Kidney capillary endothelial cell (primary cell): ENCODE measurements at places on chromosomes 2 and 18.
A peak's percentile ranks its signal among the peaks of the same experiment; 100 is the strongest.

- no peak for DNase-seq
Measured at GRCh38 chr2:159156834-159157233, 129.7 kb downstream of the WDSUB1 start.

DNA sequence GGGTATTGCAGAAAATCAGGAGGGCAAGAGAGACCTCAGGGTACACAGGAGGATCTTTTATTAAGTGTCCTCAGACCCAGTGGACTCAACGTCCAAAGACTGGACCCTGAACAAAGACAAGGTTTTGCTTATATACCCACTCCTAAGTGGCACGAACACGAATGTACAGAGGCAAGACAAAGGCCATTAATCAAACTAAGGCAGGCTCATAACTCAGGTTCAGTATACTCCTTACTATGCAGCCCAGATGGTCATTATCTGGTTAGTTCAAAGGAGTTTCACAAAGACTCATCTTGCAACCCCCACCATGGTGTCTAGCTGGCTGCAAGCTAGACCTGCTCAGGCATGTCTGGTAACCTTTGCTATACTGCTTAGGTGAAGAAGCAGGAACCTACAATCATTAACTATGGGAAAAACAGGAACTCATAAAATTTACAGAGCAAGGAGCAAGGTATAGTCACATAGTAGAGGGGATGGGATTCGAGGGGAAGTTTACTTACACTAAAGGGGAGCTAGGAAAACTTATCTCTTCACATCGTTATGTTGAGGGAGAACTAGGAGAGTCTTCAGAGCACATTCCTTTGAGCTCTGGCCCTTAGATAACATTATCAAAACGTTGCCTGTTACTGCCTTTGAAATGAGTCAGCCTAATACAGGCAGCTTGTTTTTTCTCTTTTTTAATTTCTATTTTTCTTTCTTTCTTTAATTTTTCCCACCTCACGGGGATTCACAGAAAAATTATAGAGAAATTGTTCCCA, 33.9 kb downstream of the SLC4A3 start:
- no peak for DNase-seq

DNA sequence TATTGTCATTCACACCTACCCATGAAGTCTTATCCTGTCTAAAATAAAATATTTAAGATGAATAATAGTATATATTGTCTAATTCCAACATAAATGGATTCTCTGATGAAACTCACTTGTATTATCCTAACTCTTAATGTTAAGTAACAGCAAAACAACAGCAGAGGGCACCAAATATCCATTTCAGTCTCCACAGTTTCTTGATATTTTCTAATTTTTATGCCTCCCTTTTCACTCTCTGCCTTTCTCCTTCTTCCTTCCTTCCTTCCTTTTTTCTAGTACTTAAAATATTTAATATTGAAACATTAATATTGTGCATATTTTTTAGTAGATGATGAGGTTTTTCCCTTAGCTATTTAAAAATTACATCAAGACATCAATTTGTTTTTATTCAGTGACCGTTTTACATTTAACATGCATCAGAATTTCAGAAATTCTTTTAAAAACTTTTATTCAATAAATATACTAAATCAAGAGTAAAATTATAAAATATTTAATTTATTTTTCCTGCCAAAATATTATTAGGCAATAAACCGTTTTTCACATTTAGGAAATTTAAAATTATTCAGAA, 97.6 kb downstream of the WDR7 start:
- peak; percentile 60 for DNase-seq

GRCh38 chr18:48991676-48992075, 40.9 kb upstream of the SMAD7 start:
- DNase-seq = no peak

- DNase-seq = no peak
Measured at GRCh38 chr18:45464619-45465018, 150.7 kb upstream of the SLC14A2 start.

DNA sequence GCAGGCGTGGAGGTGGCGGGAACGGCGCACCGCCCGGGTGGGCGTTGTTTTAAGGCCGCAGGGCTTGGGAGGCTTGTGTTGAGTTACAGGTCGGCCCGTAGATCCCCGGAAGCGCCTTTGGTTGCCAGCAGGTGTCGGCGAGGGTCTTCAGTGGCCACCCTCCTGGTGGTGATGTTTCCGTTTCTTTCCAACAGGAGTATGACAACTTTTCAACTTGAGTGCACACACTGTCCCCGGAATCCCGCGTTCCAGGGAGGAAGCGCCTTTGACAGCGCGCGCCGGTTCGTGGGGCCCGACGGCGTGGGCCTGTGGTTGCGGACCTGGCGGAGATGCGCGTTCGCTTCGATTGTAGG, 1.0 kb upstream of the HDAC4 start:
- peak; percentile 30 for DNase-seq

- no peak for DNase-seq
Measured at GRCh38 chr18:47287911-47288585, 36.6 kb upstream of the SKOR2 start.

- DNase-seq = no peak
Measured at GRCh38 chr2:8004250-8004681, 677.6 kb upstream of the ID2 start.

GRCh38 chr2:40265602-40266001, 186.3 kb downstream of the SLC8A1 start:
- no peak for DNase-seq

- DNase-seq = no peak
Measured at GRCh38 chr2:152563764-152564163, 153.5 kb downstream of the PRPF40A start.

- DNase-seq = no peak
Measured at GRCh38 chr2:124165698-124166097, 140.6 kb downstream of the CNTNAP5 start.

- no peak for DNase-seq
Measured at GRCh38 chr2:42614838-42615237, 46.4 kb downstream of the MTA3 start.

DNA sequence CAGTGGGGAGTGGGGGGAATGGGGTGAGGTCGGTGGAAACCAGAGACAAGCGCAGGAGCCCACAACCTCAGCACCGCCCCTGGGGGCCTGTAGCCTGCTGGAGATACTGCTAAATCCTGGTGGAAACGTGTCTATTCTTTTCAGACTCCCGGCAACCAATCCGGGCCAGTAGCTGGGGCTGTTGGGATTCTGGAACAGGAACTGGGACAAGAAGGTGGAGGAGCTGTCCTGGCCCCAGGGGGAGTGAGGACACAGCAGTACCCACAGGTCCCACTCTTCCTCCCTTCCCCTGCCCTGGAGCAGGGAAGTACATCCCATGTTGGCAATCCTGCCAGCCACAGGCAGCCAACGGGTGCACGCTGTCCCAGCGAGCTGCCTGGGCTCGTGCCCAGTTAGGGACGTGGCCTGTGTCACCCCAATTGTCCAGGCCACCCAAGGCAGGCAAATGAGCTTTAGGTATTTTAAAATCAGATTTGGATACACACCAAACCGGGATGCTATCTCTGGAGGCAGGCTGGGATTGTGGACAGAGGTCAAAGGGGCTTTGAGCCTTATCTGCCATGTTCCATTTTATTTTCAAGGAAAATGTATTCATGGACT, 51.8 kb downstream of the HS1BP3 start:
- DNase-seq = no peak

- DNase-seq = no peak
Measured at GRCh38 chr2:177970670-177971454, 101.7 kb downstream of the PDE11A start.

- DNase-seq = no peak
Measured at GRCh38 chr2:149383340-149383739, 53.0 kb downstream of the LYPD6 start.

DNA sequence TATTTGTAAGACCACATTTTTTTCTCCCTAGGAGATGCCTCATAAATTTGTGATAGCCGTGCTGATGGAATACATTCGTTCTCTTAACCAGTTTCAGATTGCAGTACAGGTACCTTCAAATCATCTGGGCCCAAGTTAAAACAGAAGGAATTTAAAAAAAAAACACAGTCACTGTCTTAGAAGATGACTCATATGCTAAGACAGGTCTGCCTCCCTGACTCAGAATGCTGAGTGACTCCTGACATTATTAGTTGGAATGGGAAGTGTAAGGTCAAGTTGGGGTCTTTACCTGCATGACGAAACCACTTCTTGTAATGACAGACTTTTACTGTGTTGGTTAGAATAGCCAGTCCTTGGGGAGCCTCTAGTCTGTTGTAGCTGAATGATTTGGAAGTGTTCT, 26.3 kb downstream of the RMC1 start:
- peak; percentile 50 for DNase-seq

DNA sequence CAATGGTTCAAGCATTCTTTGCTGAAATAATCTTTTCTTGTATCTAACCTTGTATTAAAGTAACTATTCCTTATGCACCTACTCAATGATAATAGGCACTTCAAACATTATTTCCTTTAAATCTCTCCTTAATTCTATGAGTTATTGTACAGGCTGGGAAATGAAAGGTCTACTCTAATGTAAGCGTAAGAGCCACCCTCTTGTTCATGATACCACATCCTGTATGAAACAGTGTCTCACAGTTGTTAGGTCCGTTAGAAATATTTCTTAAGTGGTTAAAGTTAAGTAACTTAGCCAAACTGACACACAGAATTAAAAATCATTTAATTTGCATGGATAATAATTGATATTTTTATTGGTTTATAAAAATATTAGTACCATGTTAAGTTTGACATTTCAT, 162.5 kb upstream of the RPRM start:
- DNase-seq = no peak

DNA sequence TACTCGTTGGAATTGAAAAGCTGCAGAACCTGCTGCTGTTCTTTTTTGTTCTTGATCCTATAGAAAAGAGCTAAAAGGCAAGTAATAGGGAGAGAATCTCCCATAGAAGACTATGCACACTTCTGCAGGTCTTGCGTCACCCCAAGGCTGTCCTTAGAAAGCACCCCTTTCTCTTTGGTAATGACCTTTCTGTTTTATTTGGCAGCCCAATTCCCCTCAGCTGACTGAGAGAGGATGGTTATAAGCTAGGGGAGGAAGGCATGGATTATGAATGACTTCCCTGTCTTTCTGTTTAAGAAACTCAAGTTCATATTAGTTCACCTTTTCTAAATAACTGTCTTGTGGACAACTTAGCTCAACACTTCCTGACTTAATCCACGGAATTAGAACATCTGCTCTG, 122.9 kb downstream of the TXNL1 start:
- no peak for DNase-seq

- DNase-seq = no peak
Measured at GRCh38 chr2:191049728-191050639, 36.0 kb upstream of the STAT1 start.

DNA sequence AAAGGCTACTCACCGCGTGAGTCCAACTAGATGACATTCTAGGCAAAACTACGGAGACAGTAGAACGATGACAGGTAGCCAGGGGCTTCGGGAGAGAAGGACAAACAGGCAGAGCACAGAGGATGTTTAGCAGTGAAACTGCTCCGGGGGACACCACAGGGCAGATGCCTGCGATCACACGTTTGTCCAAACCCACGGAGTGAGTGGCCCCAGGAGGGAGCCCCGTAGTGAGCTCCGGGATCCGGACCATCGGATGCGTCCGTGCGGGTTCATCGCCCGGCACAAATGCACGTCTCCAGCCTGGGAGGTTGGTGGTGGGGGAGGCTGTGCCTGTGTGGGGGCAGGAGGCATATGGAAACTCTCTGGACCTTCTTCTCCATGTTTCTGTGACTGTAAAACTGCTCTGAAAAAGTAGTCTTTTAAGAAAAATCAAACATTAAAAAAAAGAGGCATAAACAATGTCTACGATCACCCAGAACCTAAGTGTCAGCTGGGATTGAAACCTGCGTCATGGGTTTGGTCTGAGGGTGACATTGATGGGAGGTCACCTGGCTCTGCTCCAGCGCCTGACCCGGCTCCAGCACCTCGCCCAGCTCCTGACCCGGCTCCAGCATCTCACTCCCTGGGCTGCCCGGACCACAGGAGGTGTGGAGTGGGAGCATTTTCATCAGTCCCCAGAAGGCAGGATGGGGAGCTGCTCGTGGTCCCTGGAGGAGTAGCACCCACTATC, 83.0 kb upstream of the CTDP1 start:
- DNase-seq = no peak

DNA sequence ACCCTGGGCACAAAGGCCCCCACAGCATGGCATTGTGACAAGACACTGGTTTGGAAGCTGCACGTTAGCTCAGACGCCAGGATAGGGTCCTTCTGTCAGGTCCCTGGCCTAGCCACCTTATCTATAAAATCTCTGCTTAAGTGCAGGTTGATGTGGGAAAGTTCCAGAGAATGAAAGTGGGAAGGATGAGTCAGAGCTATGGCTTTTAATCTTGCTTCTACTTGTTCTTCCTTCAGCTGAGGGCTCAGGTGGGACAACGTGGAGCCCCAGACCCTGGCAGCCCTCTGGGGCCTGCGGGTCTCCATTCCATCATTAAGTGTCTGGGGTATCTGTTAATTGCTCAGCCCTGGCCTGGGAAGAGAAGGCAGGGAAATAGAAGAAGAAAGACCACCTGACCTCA, 64.5 kb downstream of the CELF4 start:
- DNase-seq = no peak

- no peak for DNase-seq
Measured at GRCh38 chr2:217216982-217217381, 357.1 kb upstream of the TNP1 start.

DNA sequence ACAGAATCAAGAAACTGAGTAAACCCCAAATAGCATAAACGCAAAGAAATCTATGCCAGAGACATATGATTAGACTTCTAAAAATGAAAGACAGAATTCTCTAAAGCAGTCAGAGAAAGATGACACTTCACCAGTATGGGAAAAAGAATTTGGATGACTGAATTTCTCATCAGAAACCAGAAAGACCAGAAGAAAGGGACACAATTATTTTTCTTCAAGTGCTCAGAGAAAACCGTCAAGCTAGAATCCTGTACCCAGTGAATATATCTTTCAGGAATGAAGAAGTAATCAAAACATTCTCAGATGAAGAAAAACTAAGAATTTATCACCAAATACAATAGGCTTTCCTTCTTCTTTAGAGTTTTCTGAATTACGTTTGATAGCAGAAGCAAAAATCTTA, 14.2 kb upstream of the ESPNL start:
- DNase-seq = no peak

GRCh38 chr2:32274289-32274688, 3.4 kb upstream of the YIPF4 start:
- DNase-seq = no peak

GRCh38 chr2:228827056-228827700, 443.9 kb downstream of the PID1 start:
- DNase-seq = no peak

GRCh38 chr18:50079571-50080295, 115.2 kb downstream of the MYO5B start:
- DNase-seq = no peak

DNA sequence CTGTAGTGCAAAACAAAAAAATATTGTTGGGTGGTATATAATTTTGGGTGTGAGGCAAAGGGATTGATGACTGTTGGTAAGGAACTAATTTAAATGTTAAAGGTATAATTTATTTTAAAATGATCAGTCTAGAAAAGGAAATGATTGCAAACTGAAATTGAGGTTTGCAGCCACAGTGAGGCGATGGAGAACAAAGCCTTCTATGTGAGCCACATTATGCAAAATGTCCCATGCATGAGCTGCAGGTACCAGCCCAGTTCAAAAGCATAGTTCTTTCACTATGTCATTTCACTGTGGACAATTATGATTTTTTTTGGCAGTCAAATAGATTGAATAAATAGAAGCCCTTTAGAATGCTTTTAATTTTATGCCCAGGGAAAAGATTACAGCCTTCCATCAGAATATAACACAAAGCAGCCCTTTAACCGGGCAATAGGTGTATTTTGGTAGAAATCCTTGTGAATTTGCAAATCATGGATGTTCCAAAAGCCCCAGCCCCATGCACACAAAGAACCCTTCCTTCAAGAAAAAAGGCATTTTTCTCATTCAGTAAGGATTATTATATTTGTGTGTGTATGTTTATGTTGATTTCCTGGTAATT, 1.7 kb downstream of the MAP2 start:
- peak; percentile 57 for DNase-seq
